ENCODE measurements at places on chromosomes 13 and 19.

- DNase-seq, result no peak
These were observed 128.0 kb downstream of the UFM1 start for GRCh38 chr13:38477676-38478075.

- no peak for DNase-seq
These were observed 17.2 kb upstream of the RAB8A start for GRCh38 chr19:16094360-16095070.

DNA sequence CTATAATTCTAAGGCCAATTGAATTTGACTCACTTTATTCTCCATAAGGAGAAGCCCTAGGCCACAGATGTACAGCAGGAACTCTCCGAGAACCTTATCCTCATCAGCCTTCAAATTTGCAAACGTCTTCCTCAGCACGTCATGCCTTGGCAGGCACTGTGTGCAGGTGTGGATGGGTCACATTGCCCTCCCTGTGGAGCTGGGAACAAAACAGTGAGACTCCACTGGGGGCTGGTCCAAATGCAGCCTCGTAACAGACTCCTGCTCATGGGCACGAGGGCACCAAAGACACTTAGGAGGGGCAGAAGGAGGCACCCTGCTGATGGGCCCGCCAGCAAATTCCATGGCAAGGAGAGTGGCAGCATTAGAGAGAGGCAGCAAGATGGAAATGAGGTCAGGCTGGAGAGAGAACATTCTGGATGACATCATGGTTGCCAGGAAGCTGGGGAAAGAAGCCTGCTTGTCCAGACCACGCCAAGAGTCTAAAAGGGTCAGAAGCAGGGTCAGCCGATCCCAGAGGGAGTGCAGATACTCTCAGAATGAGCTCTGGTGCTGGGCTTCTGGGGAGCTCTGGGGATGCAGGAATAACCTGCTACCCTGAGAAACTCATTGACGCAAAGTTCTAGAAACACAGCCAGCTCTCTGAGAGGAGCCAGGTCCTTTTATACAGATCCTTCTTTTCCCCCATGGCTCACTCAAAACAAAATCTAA, 242.2 kb downstream of the B3GLCT start:
- DNase-seq, result no peak

DNA sequence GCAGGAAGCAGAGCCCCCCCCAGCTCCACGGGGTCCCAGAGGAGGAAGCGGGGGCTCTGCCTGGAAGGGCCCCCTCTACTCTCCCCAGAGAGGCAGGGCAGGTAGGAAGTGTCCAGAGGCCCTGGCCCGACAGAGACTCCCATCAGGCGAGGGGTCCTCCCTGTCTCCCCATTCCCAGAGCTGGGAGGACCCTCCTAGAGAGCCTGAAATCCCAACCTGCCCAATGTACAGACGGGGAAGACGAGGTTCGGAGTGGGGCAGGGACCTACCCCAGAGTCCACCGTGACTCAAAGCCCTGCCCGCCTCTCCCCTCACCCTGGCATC, 1.1 kb downstream of the TLE2 start:
- DNase-seq, result no peak

GRCh38 chr19:37078717-37079032, 442 bp downstream of the ZNF420 start:
- DNase-seq, result peak; percentile 2

- DNase-seq, result no peak
These were observed 6.5 kb downstream of the EPHX3 start for GRCh38 chr19:15225760-15226159.

- DNase-seq, result no peak
These were observed 282.9 kb downstream of the TSHZ3 start for GRCh38 chr19:31066385-31066784.

GRCh38 chr13:37085606-37086005, 19.9 kb downstream of the CSNK1A1L start:
- no peak for DNase-seq

GRCh38 chr19:3359919-3360420, 6.4 kb upstream of the NFIC start:
- DNase-seq, result no peak

GRCh38 chr19:30743011-30743410, 370.8 kb downstream of the ZNF536 start:
- DNase-seq, result no peak

DNA sequence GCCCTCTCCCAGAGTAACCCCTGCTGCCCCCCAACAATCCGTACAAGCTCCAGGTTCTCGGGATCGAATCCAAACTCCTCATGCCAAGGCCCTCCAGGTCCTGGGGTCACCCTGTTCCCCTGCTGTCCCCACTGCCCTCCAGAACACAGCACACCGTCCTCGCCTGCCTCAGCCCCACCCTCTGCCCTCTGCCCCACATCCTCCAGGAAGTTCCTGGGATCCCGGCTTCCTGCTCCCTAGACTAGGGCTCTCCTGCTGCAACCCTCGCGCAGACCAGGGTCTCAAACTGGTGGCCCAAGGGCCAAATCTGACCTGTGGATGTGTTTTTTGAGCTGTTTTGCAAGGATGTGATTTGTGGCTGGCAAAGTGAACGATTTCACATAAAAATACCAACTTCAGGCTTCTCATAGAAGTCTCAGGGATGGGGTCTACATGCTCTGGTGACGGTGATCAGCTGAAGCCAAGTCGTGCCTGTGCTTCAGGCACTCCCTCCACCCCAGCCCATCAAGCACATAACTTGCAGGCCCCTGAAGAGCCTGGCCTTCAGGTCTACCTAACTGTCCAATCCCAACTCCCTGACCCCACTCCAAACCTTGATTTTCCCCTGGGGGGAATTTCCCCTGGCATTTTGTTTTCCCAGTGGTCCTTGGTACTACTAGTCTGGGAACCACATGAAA, 1.8 kb downstream of the RABAC1 start:
- DNase-seq, result no peak

DNA sequence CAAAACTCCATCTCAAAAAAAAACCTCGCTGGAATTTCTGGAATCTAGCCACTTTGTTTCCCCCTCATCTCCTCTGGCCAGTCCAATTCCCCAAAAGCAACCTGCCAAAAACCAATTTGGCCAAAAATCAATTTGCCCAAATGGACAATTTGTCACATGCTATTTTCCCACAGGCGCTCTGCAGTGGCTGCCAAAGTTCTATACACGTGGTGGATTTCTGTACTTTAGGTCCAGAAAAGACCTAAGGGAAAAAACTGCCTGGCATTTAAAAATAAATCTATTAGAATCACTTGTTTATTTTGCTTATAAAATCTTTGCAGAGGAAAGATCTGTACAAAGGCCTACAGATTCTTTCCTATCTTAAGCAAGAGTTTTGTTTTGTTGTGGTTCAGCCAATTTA, 79.4 kb downstream of the MAP4K1 start:
- DNase-seq, result no peak

- no peak for DNase-seq
These were observed 23.4 kb downstream of the UBAC2 start for GRCh38 chr13:99224021-99224420.

- DNase-seq, result no peak
These were observed 41.7 kb upstream of the ZNF91 start for GRCh38 chr19:23436944-23437343.

DNA sequence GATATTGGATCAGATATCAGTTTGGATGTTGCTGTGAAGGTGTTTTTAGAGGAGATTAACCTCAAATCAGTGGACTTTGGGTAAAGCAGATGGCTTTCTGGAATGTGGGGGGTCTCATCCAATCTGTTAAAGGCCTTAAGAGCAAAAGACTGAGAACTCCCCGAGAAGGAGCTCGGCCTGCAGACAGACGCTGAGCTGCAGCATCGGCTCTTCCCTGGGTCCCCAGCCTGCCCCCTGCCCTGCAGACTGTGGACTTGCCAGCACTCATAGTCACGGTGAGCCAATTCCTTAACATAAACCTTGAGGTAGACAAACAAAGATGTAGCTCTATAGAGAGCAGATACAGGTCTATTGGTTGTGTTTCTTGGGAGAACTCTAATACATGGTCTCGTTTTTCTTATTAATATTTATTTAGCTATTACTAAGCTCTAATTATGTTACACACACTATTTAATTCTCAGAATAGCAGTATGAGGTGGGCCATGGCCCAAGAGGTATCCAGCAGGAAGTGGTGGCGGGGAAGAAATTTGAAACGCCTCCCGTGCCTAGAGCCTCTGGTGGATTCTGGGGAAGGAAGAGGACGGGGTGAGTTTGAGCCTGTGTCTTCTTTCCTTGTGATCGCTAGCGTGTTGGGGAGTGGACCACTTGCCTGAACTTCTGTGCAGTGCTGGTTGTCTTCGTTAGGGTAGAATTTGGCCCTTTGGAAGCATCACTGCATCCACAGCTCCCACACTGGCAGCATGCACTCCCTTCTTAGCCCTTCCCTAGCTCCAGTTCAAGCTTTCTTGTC, 305.3 kb downstream of the TEX29 start:
- DNase-seq, result no peak

- DNase-seq, result no peak
These were observed 12.1 kb downstream of the TMPRSS9 start for GRCh38 chr19:2372076-2372612.

GRCh38 chr19:35216016-35216832, 12.3 kb downstream of the FAM187B start:
- no peak for DNase-seq

GRCh38 chr13:41610404-41610803, 153.1 kb downstream of the RGCC start:
- no peak for DNase-seq

GRCh38 chr13:32113532-32113931, 82.0 kb downstream of the FRY start:
- peak; percentile 9 for DNase-seq

DNA sequence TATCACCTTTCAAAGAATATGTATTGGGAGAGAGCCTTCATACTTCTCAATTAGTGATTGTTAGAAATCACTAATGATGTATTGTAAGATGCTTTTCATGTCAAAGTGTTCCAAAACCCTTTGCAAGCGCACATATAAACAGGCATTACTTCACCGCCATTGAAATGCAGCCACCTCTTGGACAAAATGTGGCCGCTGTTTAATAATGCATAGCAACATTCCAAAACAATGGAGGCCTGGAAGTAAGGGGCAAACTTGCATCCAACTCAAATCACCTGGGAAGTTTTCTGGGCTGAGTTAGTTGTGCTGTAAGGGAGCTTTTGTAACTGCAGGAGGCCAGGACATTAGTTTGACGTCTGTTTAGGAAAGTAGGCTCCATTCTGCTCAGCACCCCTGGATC, 438.1 kb downstream of the FGF9 start:
- no peak for DNase-seq

DNA sequence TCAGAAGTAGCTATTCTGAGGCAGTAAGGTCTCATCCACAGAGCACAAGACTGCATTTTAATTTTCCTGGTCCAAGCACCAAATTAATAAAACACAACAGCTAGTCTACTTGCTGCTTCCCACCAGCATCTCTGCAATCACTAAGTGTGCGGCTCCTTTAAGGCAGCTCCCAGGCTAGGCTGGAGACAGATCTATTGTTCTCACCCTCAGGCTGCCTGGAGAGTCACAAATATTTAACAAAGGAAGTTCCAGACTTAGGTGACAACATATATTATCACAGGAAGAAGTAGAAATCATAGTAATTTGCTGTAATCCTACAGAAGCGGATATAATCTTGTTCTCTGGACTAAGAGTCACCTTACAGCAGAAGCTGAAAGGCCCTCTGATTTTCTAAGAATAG, 2.2 kb upstream of the EID2 start:
- peak; percentile 86 for DNase-seq

DNA sequence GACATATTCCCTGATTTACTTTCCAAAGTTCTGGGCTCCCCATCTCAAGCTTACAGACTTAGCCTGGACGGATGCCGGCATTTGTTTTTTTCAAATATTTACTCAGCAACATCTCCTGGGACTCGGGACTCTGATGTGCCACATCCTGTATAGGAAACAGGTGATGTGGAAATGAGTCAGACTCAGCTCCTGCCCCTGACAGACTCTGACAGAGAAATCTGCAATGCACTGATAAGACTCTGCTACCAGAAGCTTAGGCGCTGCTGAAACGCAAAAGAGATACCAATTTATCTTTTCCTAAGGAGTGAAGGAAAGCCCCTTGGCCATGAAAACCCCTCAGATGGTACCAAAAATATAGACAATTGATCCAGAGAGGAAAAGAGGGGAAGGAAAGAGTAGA, 16.2 kb downstream of the LAIR2 start:
- no peak for DNase-seq

DNA sequence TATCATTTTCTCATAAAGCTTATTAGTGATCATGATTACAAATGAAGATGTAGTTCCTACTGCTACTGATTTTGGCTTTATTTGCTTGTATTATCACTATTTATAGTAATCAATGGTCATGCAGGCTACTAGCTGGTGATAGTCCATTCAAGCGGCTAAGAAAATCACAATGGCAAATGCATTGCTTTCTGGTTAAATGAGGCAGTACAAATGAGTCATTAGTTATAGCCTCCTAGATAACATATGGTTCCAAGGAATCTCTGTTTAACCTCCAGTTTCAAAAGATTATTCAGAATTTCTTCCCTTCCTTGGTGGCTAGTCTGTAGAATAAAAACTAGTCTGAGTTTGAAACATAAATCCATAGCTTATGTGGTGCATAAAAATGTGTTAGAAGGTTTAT, 141.3 kb upstream of the HTR2A start:
- DNase-seq, result no peak

GRCh38 chr13:91264484-91264883, 83.0 kb upstream of the MIR17HG start:
- DNase-seq, result no peak

DNA sequence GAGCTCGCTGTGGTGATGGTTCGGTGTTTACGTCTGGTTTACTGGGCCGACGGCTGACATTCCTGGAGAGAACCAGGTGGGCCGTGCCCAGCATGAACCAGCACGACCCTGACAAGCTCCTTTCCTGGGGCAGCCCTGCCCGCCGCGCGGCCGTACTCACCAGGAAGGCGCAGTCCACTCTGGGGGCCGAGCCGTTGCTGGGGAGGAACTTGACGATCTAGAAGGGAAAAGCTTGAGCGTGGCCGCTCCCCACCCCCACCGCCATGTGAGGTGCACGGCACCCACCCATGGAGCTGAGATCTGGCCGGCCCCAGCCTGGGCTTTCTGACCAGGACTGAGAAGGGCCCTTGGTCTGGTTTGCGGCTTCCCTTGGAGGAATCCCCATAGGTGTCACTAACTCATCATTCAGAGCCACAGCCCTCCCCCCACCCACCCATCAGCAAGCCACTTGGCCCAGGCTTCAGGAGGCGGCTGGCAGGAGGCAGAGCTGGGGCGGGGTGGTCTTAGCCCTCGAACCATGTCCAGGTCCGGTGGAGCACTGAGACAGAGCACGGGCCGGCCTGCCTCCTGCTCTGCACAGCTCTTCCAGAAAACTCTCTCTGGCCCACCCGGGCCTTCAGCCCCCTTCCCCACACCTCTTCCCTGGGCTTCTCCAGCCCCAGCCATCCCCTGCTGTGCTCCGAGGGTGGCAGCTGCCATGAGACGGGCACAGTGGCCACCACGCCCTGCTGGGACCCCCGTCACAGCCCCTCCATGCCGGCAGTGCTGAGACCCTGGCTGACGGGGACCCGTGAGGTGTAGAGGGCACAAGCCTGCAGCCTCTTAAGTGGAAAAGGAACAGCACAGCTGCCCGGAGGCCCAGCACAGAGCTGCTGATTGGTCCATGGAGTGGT, 6.2 kb downstream of the ATP4B start:
- no peak for DNase-seq

DNA sequence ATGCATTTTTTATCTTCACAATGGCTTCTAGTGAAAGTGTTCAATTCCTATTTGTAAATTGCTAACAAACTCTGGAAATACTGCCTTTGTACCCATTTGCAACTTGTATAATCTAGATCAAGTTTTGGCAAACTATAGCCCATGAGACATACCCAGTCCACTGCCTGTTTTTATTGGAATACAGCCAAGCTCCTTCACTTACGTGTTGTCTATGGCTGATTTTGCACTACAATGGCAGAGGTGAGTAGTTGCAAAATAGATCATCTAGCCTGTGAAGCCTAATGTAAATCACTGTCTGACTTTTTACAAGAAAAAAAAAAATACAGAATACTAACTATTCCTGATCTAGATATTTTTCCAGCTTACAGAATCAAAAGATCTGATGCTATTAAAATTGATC, 37.1 kb downstream of the DZIP1 start:
- no peak for DNase-seq
